ENCODE measurements at places on chromosomes 1 and 21.

DNA sequence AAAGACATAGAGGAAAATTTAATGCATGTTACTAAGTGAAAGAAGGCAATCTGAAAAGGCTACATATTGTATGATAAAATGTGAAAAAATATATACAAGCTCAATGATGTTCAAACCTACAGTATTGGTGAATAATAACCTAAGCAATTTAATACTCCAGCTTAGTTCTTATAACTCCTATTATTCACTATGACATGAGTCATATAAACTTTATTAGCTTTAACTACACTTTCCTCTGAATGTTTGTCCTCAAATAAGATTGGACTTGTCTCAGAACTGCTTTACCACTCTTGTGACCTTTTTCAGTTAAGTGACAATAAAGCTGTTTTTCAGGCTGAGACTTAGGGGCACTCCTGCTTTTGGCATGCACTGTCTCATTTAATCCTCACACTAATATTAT is 50.9 kb downstream of the CNST start:
- DNase-seq = no peak

GRCh38 chr1:48069662-48070395 is 72.6 kb upstream of the TRABD2B start:
- DNase-seq = no peak

DNA sequence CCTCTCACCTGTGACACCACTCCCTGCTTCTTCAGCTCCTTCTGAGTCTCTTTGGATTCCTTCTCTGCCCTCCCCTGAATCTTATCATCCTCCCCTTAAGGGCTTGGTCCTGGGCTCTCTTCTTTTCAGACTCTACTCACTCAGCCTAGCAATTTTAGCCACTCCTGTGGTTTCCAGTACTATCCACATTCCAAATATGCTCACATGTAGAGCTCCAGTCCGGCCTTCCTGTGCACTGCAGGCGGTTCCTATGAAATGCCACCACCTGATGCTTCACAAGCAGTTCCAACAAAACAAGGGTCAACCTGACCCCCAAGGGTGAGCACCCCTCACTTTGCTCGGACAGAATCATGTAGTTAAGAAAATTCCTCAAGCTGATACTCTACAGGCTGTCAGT is 35.9 kb downstream of the MAB21L3 start:
- DNase-seq = peak; percentile 10

- DNase-seq = no peak
Measured at GRCh38 chr1:37430103-37430985, 44.0 kb upstream of the ZC3H12A start.

DNA sequence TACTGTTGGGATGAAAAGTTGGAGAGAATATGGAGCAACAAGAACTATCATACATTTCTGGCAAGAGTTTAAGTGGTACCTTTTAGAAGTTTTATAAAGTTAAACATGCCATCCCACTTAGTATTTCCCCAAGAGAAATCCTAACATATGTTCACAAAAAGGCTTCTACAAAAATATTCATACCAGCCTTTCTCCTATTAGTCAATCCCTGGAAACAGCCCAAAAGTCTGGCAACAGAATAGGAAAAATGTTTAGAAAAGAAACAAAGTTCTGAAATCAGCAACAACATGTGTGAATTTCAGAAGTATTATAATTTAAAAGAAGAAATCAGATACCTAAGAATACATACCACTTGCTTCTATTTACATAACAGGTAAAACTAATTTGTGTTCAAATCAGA is 271.0 kb downstream of the DSCAM start:
- no peak for DNase-seq

DNA sequence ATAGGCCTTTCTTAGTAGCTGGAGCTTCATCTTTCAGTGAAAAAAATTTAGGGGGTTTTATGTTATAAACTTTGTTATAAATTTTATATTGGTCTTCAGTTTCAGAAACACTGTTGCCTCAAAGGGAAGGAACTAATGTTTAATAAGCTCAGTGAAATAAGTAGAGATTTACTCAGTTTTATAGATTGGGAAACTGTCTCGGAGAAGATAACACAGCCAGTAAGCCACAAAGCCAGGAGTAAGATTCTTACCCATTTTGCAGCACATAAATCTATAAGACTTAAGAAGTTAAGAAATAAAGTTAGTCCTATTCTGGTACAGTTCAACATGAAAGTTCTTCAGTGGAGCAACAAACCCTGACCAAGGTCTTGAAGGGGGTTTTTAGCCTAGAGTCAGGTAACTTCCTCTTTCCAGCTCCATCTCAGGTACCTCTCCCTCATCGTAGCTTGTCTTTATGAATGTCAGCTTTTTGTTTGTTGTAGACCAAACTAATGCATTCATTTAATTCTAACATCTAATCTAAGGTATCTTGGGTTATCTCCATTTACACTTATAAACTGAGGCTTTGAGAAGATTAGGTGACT is 3.3 kb downstream of the KPNA6 start:
- DNase-seq = no peak

- DNase-seq = no peak
Measured at GRCh38 chr21:46431448-46431847, 27.2 kb upstream of the DIP2A start.

DNA sequence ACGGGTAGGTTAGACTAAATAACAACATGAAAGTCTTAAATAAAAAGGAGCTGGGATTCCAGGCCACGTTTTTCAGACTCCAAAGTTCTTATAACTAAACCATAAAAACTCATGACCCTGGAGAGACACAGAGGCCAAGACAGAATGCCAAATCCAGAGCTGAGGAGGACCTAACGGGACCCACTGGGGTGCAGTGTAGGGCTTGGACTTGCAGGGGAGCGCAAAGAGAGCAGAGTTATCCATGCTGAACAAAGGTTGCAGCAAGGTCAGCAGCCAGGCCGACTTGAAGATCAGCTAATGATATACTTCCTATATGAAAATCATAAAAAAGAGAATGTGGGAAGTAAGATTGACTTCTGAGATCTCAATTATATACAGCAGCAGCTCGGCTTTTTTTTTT is 237.1 kb downstream of the TM2D1 start:
- no peak for DNase-seq

- DNase-seq = no peak
Measured at GRCh38 chr1:150663321-150663720, 33.6 kb downstream of the GOLPH3L start.

DNA sequence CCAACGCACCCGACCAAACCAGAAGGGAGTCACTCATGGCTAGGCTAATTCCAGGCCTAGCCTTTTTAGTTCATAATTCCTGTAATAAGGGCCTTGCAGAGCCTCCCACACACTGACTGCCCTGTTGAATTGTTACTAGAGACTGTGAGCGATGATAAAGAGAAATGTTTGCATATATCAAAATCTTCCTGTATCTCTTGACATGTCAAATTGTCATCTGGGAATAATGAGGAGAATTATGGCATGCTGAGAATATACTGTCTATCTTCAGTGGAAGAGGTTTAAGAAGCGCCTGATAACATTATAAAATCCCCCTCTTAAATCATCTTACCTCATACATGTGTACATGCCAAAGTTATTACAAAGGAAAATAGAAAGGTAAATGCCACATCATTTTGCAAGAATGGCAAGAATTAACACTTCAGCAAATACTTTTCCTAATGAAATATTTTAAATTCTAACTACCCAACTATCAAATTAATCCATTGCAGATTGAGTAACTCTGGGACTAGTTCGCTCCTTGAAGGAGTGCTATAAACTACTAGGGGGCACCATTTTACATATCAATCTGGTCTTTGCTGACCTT is 144.1 kb downstream of the CENPF start:
- DNase-seq = no peak

DNA sequence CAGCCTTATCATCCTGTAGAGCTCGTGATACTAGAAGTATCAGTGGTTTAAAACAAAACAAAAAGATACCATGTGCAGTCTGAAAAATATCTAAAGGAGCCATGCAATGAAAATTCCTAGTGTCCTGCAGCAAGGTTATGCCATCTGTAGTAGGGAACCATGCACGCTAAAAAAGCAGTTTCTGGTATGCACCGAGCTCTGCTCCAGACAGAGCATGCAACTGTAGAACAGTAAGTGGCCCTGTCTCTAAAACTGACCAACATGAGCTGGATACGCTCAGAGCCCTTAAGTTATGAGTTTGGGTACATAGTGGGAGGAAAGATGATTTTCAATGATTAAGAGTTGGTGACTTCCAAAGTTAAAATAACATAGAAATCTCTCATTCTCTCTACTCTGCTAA is 159.3 kb upstream of the ADAMTS5 start:
- DNase-seq = no peak

DNA sequence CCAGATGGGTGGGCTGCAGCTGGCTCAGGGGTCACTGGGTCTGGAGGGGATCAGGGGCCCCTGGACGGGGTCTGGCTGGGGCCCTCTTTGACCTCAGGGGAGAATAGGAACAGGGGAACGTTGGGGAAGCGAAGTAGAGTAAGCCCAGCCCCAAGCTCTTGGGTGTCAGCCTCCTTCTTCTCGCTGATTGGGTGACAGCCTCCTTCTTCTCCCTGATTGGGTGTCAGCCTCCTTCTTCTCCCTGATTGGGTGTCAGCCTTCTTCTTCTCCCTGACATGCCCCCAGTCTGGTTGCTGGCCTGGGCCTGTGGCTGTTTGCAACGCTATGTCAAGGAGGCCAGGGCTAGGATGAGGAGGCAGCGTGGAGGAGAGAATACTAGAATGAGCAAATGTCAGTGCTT is 76.7 kb upstream of the CASZ1 start:
- no peak for DNase-seq

DNA sequence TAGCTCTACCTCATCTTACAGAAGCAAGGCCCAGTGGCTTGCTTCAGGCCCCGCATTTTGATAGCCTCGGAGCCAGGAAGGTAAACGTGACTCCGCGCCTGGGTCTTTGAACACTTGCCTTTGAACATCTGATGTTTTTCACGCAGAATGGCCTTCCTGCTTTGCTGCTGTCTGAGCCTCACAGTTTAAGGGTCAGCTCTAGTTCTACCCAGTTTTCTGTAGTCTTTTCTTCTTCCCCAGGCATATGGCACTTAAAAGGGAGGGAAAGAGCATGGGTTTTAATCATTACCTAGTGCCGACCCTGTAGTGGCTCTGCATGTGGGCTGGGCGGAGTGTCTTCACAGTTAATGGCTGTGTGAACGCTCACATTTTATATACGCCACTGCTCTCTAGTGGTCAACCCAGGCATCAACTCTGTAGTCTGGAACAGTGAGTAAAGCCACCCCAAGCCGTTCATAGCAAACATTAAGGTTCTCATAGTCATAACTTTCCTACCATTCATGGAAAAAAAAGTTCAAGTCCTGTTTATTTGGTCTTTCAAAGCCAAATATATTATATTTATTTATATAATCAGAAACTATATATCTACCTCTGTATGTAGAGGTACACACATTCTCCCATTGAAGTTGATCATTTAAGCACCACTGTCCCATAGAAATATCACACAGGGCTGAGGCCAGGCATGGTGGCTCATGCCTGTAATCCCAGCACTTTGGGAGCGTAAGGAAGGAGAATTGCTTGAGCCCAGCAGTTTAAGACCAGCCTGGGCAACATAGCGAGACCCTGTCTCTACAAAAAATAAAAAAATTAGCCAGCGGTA is 78.1 kb downstream of the IER5 start:
- DNase-seq = peak; percentile 66

GRCh38 chr1:15075817-15076216 is 77.7 kb upstream of the TMEM51 start:
- DNase-seq = no peak
